ENCODE measurements at places on chromosomes 2 and 18.

- DNase-seq = no peak
These were observed 31.0 kb downstream of the CENPA start for GRCh38 chr2:26816893-26817292.

DNA sequence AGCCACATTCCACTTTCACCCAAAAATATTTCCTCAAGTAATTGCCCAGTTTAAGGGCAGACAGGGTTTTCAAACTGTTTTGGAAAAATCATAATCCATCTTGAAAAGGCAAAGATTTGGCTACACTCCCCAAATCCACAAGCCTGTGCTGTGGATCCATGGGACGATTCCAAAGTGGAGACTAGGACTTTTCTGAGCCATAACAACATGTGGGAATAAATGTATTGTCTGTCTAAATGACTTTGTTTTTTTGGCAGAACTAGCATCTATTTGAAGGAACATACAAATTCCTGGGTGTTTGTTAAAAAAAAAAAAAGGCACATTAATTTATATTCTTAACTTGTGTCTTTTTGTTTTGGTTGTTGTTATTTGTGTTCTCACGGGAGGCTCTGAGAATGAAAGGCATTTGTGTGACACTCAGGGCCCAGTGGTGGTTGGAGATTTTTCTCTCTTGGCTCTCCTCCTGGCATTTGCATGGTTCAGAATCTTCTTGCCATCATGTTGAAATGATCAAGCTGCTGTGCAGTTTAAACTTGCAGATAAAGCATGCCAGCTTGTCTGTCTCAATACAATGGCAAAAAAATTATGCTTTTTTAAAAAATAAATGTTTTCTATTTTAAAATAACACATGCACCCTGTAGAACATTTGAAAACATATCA lies 277.4 kb downstream of the EN1 start:
- DNase-seq = no peak

- no peak for DNase-seq
These were observed 147.7 kb upstream of the HS6ST1 start for GRCh38 chr2:128466376-128466775.

DNA sequence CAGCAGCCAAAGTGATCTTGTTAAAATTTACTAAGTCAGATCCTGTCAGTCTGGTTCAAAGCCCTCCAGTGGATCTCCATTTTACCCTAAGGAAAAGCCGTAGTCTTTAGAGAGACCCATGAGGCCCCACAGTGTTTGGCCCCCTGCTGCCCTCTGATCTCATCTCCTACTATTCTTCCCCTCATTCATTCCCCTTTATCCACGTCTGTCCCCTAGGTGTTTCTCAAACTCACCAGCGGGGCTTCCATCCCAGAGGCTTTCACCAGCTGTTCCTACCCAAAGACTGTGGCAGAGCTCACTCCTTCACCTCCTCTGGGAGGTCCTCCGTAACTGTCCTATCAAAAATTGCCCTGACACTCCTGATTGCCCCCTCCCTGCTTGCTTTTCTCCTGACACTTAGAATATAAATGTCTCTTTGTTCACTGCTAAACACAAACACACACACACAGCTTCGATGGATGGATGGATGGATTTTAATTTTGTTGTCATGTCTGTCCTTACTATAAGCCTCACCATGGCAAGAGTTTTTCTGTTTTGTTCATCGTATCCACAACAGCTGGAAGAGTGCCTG lies 26.1 kb downstream of the LIMS1 start:
- no peak for DNase-seq

GRCh38 chr2:142834021-142834420 lies 43.4 kb upstream of the KYNU start:
- no peak for DNase-seq
